MG63 (cell line): ENCODE measurements at places on chromosomes 4 and X. TPM values are rescaled to one million over a fixed set of nuclear protein-coding genes. Genes with fewer than 3 reads are reported as not detected.
A peak's percentile ranks its signal among the peaks of the same experiment; 100 is the strongest.

CYBB gene
- 0.20 TPM in 1 of 2 replicates, not detected in the other for total RNA-seq

LRCH2 gene
- total RNA-seq = 0.46 and 1.1 TPM in 2 replicates

MMGT1 gene
- 19.6 and 26.1 TPM in 2 replicates for total RNA-seq

RTL9 gene
- total RNA-seq = 0.30 and 0.72 TPM in 2 replicates

NLRP2B gene
- total RNA-seq = not detected in 2 replicates

F8A2 gene
- not detected in 2 replicates for total RNA-seq

PRKG2 gene
- total RNA-seq = 2.0 and 2.1 TPM in 2 replicates

CXCL11 gene
- total RNA-seq = 0.66 and 1.3 TPM in 2 replicates

LIMCH1 gene
- 34.6 and 49.4 TPM in 2 replicates for total RNA-seq

IQCM gene
- not detected in 2 replicates for total RNA-seq

SLITRK2 gene
- total RNA-seq = 0.13 TPM in 1 of 2 replicates, not detected in the other

MAGEA6 gene
- total RNA-seq = not detected in 2 replicates

TNIP3 gene
- total RNA-seq = not detected in 2 replicates

NPY1R gene
- 0.03 and 1.2 TPM in 2 replicates for total RNA-seq

TBC1D8B gene
- 0.82 and 2.5 TPM in 2 replicates for total RNA-seq

TEX11 gene
- total RNA-seq = not detected in 2 replicates

SPANXN4 gene
- not detected in 2 replicates for total RNA-seq

STK32B gene
- not detected in 2 replicates for total RNA-seq

CCDC110 gene
- not detected in 2 replicates for total RNA-seq

KLB gene
- not detected in 2 replicates for total RNA-seq

STPG2 gene
- not detected in 2 replicates for total RNA-seq

CDX4 gene
- not detected in 2 replicates for total RNA-seq

DNA sequence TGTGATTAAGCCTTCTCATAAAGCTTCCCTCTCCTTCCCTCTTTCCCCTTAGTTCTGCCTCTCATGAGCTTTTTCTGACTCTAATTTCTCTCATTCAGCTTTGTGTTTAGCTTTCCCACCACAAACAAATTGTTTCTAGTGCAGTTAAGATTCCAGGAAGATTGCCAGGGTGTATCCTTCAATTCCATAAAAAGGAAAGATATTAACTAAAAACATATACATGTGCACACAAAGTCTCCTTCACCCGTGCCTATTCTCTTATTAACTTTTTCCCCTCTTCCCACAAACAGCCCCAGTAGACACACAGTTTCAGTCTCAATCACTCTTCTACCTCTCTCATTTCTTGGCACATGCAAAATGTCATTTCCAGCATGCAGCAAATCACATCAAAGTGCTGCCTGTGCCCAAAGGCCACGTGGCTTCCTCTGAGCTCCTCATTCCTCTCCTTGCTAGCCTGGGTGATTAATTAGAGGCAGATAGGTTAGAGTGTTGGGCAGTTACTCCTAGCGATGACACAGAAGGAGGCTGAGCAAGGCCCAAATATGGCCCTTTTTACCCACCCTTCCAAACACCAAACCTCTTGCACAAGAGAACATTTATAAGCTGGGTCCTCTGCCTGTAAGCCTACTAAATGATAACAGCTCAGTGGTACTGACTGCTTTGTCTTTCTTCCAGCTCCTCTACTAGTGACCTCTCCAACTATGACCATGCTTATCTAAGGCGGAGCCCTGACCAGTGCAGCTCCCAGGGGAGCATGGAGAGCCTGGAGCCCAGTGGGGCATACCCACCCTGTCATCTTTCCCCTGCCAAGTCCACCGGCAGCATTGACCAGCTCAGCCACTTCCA, 159.6 kb downstream of the SOWAHB start:
- DNase-seq = peak; percentile 55

DNA sequence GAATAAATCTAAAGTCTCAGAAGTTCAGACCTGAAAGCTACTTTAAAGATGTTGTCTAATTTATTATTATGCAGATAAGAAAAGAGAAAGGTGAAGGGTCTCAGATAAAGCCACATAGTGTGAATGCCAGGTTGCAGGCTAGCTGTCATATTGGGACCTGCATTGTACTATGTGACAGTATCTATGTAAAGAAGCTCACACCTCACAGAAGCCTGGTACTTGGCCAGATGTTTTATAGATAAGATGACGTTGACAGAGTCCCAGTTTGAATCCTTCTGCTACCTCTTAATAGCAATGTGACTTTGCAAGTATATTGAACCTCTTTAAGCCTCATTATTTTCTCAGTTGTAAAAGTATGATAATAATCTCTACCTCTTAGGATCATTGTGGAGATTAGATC, 227.0 kb downstream of the SPRY1 start:
- no peak for DNase-seq

GRCh38 chr4:1678244-1678643, 5.9 kb downstream of the FAM53A start:
- DNase-seq = no peak

GRCh38 chr4:151362404-151363164, 37.2 kb upstream of the SH3D19 start:
- peak; percentile 56 for DNase-seq

GRCh38 chrX:145213504-145213903, 33.8 kb upstream of the SPANXN1 start:
- no peak for DNase-seq

GRCh38 chrX:20361081-20361889, 94.6 kb upstream of the RPS6KA3 start:
- DNase-seq = no peak

- DNase-seq = peak; percentile 33
Measured at GRCh38 chr4:2800691-2801596, 8.1 kb downstream of the SH3BP2 start.

GRCh38 chr4:111228874-111229273, 606.0 kb upstream of the PITX2 start:
- DNase-seq = peak; percentile 15

GRCh38 chrX:121546317-121546716, 498.9 kb downstream of the GLUD2 start:
- no peak for DNase-seq

GRCh38 chr4:53717064-53717549, 125.8 kb upstream of the LNX1 start:
- no peak for DNase-seq

- DNase-seq = no peak
Measured at GRCh38 chr4:180434131-180434895, 1808.9 kb upstream of the TENM3 start.

DNA sequence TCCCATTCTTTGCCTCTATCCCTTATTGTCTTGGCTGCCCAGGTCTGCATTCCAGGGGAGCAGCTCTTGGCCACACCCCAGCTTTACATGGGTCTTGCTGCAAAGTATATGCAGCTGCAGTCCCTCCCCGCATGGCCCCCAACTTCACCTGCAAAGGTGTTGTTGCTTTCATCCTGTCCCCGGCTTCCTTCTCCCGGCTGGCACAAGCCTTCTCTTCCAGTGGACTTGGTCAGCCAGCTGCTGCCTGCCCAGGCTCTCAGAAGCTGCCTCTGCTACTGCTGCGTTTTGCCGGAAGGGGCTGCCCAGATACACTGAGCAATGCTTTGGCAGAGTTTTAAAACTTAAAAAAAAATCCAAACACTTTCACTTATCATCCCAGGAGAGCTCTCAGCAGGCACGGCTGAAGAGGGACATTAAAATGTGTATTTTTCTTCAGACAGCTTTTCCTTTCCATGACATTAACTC, 121.2 kb upstream of the PDLIM3 start:
- DNase-seq = peak; percentile 60

GRCh38 chr4:47154816-47155370, 123.5 kb downstream of the GABRB1 start:
- DNase-seq = no peak

- no peak for DNase-seq
Measured at GRCh38 chrX:103197721-103198306, 17.1 kb upstream of the BEX4 start.

- no peak for DNase-seq
Measured at GRCh38 chrX:15167826-15168225, 102.1 kb downstream of the ASB9 start.

DNA sequence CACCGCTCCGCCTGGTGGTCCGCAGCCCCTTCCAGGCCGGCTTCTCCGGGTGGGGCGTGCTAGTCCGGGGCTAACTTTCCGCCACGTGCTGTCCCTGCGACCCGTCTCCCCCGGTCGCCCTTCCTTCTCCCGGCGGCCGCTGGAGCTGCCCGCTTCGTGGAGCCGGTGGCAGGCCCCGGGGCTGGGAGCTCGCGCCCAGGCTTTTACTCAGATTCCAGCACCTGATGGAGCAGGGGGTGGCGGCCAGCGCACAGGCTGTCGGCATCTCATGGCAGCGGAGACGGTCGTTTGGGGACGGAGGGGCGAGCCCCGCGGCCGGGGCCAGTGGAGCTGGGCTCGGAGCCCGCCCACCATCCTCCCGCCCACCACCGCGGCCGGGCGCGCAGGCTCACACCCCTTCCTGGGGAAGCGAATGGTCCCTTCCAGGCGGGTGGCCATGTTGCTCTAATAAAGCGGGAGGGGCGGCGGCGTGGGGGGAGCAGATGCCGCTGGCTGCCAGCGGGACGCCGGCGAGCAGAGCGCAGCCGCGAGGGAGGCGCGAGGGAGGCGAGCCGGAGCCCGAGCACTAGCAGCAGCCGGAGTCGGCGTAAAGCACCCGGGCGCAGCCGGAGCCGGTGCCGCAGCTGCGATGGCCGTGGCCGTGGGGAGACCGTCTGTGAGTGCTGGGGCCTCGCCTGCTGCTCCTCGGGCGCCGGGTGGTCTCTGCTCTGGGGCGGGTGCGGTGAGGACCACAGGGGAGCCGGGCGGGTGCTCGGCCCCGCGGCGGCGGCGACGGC, at the start of gene SEPTIN11:
Gene SEPTIN11 (plus strand): TSS at position 477 of the 776 bp plus-strand sequence. CDS start 152 bp downstream, at position 629.
- peak; percentile 91 for DNase-seq

DNA sequence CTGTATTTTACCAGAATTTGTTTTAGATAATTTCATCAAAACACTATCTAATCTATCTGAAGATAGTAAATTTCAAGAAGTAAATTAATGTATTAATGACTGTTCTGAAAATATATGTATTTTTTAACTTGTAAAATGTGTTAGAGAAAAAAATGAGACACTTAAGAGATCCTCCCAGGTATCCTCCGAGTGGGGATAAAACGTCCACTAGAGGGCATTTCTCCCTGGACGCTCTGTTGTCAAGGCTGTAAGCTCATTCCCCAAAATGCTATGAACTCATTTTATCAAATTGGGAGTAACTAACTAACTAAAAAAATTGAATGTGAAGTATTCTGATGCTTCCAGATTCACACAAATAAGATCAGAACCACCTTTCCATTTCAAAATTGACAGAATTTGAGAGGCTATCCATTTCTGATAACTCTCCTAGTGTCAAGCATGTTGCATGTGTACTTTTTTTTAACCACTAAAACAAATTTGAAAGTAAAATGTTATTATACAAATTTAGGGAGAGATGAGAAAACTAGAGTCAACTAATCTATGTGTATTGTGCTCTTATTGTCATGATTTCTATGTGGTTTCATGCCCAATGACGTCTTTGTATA, 337.3 kb upstream of the HS3ST1 start:
- DNase-seq = peak; percentile 23

- no peak for DNase-seq
Measured at GRCh38 chr4:168759959-168760527, 250.0 kb downstream of the CBR4 start.

- no peak for DNase-seq
Measured at GRCh38 chr4:156962058-156962358, 9.6 kb downstream of the PDGFC start.

DNA sequence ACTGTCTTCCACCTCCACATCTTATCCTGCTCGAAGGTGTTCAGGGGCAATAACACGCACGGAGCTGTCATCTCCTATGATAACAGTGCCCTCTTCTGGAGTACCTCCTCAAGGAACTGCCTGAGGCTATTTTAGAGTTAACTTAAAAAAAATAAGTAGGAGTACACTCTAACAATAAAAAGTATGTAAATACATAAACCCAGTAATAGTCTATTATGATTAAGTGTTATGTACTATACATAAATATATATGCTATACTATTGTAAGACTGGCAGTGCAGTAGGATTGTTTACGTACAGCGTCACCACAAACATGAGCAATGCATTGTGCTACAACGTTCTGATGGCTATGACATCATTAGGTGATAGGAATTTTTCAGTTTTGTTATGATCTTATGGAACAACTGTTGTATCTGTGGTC, 34.5 kb upstream of the TLR2 start:
- DNase-seq = no peak

- DNase-seq = no peak
Measured at GRCh38 chr4:101954975-101955678, 164.6 kb downstream of the BANK1 start.

GRCh38 chrX:107565931-107566603, 62.2 kb upstream of the PRPS1 start:
- peak; percentile 57 for DNase-seq

- no peak for DNase-seq
Measured at GRCh38 chr4:144611850-144612249, 34.1 kb upstream of the HHIP start.

GRCh38 chr4:81350040-81350439, 121.7 kb downstream of the RASGEF1B start:
- DNase-seq = no peak

- DNase-seq = no peak
Measured at GRCh38 chr4:3407171-3407771, 34.5 kb upstream of the HGFAC start.

GRCh38 chr4:153387981-153388380, 43.5 kb downstream of the MND1 start:
- no peak for DNase-seq

- no peak for DNase-seq
Measured at GRCh38 chr4:57043347-57044251, 64.9 kb downstream of the POLR2B start.

- no peak for DNase-seq
Measured at GRCh38 chr4:143347484-143348111, 10.9 kb downstream of the GAB1 start.

GRCh38 chrX:111881715-111882114, 5.7 kb downstream of the TRPC5OS start:
- no peak for DNase-seq

GRCh38 chrX:18828832-18829404, 121.5 kb downstream of the PPEF1 start:
- peak; percentile 5 for DNase-seq

GRCh38 chr4:185138161-185138560, 4.9 kb upstream of the SLC25A4 start:
- DNase-seq = no peak
